Urinary bladder (tissue), 4 donors: ENCODE measurements at places on chromosomes 4 and X. TPM values are rescaled to one million over a fixed set of nuclear protein-coding genes. Genes with fewer than 3 reads are reported as not detected.

POF1B gene
- 23.4 TPM for total RNA-seq

- no peak for DNase-seq
Observed at GRCh38 chr4:56149591-56149990, 200.8 kb downstream of the CEP135 start.

DNA sequence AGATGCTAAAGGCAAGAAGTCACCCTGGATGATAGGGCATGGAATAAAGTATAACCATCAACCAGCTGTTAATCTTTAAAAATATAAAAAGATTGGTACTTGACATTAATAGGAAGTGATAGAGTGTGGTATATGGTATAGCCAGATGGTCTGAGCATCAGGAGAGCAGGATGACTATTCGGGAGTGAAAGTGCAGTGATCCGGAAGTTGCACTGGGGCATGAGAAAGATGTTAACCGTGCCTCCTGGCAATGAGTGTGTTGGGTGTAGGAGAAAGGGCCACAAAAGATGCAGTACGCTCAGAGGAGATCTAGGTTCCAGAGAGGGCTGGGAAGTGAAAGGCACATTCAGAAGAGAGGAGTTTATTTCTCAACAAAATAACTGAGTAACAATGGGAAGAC, 65.0 kb downstream of the TSPAN7 start:
- DNase-seq = no peak

LARP7 gene
- total RNA-seq = 67.8 TPM

CXCL11 gene
- 0.85 TPM for total RNA-seq

PAK3 gene
- total RNA-seq = 6.9 TPM

- no peak for DNase-seq
Observed at GRCh38 chr4:187606581-187606980, 389.0 kb upstream of the ZFP42 start.

GRCh38 chrX:1124531-1124930, 87.9 kb downstream of the CRLF2 start:
- no peak for DNase-seq

SNCA gene
- total RNA-seq = 24.4 TPM

- DNase-seq = no peak
Observed at GRCh38 chr4:2362266-2363055, 56.0 kb downstream of the ZFYVE28 start.

CLGN gene
- total RNA-seq = 4.8 TPM

GRCh38 chr4:48334900-48335384, 6.4 kb upstream of the SLAIN2 start:
- no peak for DNase-seq

DNA sequence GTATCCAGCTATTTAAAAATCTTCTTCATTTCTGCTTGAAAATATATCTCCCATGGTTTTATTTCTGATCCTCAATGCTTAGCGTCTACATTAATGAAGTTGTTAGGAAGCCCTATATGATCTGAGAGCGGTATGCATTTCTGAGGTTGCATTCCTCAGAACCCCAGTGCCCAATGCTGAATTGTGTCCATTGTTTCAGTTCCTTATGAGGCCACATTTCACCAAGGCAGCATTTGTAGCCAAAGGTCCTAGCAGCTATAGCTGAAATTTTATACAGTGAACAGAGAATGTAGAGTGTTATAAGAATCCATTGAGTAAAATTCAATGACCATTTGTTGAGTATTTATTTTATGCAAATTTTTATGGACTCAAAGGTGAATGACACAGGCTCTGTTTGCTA, 209.5 kb downstream of the PCDH7 start:
- no peak for DNase-seq

DNA sequence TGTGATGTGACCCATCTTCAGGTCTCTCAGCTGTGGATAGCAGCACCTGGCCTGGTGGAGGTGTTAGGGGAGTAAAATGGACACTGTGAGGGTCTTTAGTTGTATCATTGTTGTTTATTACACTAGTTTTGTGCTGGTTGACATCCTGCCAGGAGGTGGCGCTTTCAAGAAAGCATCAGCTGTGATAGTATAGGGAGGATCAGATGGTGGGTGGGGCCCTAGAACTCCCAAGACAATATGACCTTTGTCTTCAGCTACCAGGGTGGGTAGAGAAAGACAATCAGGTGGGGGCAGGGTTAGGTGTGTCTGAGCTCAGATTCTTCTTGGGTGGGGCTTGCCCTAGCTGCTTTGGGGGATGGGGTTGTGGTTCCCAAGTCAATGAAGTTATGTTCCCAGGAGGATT, 162.8 kb downstream of the PPP1R2C start:
- DNase-seq = no peak

DNA sequence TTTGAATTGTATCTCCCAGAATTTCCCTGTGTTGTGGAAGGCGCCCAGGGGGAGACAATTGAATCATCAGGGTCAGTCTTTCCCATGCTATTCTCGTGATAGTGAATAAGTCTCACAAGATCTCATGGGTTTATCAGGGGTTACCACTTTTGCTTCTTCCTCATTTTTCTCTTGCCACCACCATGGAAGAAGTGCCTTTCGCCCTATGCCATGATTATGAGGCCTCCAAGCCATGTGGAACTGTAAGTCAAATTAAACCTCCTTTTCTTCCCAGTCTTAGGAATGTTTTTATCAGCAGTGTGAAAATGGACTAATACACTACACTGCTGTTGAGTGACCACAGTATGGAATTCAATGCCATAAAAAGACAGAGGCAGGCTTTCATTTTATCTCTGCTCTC, 12.2 kb downstream of the CENPC start:
- DNase-seq = no peak

COL25A1 gene
- 16.4 TPM for total RNA-seq

DNA sequence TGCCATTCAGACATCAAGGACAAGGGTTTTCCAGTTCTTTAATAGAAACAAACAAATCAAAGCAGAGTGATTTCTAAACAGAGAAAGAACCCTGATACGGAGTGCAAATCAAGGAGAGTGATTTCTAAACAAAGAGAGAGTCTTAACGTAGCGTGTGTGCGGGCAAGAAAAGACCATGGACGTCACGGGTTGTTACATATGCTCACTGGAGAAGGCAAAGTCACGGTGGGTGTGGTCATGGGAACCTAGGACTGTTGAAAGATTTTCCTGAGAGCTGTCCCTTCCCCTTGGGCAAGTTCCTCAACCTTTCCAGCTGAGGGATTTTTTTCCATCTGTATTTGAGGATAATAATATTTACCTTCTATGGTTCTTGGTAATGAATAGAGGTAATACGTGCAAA, 95.0 kb upstream of the SLC34A2 start:
- no peak for DNase-seq

DNA sequence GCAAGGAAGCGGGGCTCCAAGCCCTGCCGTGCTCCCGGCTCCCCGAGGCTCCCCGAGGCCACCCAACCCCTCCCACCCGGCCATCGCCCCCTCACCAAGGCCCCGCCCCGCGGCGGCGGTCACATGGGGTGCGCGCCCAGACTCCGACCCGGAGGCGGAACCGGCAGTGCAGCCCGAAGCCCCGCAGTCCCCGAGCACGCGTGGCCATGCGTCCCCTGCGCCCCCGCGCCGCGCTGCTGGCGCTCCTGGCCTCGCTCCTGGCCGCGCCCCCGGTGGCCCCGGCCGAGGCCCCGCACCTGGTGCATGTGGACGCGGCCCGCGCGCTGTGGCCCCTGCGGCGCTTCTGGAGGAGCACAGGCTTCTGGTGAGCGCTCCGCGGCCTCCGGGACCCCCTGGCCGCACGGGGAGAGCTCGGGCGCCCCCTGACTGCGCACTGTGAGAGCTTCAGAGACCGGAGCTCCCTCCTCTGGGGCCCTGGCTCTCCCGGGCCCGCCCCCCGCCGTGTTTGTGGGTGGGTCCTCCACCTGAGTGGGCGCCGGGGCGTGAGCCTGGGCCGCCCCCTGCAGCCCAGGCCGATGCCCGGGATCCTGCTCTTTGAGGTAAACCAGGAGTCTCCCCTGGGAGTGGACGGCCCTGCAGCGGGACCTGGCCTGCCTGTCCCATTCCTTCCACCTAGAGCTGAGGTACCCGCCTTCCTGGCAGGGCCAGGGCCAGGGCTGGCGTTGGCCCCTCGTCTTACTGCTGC, at the start of gene IDUA:
IDUA (plus strand) TSS at position 166 of the 745 bp plus-strand sequence; CDS start at position 207, 41 bp downstream.
- peak; percentile 53 for DNase-seq

MAGEA4 gene
- not detected for total RNA-seq

DNA sequence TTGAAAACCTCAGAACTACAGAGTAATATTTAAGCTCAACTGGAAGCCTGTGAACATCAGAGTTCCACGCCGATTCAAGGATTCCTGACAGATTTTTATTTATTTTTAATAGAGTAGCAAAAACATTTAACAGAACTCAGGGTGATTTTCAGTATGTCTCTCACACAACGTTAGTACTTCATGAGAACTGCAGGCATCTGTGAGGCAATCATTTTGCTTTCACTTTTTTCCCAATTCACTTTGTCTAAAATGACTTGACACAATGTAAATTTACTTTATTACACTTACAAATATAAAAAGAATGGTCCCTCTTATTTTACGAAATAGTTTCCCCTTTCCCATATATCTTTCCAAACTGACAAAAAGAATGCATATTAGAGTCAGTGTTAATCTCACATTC, 869.5 kb upstream of the EPHA5 start:
- DNase-seq = no peak

- DNase-seq = no peak
Observed at GRCh38 chr4:109559625-109559982, 442 bp upstream of the MCUB start.

GRCh38 chr4:102696758-102697157, 64.0 kb downstream of the MANBA start:
- no peak for DNase-seq

NLGN4X gene
- total RNA-seq = 15.7 TPM

DNA sequence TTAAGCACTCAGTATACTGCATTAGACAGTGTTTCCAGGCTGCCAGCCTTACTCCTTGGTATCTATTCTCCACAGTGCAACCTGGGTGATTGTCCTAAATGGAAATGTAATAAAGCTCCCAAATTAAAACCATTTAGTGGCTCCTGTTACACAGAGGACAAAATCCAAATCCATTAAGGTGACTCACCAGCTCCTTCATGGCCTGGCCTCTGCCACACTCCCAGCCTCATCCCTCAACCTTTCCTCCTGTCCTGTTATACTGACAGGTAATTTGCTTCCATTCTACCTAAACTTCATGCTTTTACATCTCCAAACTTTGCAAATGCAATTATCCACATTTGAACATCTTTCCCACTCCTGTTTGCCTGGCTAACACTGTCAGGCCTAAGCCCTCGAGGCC, 140.3 kb downstream of the INPP4B start:
- no peak for DNase-seq

- no peak for DNase-seq
Observed at GRCh38 chrX:69137371-69138117, 27.7 kb downstream of the PJA1 start.

GRCh38 chrX:106742805-106743204, 16.3 kb downstream of the RNF128 start:
- DNase-seq = no peak

- no peak for DNase-seq
Observed at GRCh38 chr4:137905930-137906329, 336.2 kb downstream of the SLC7A11 start.

GRCh38 chr4:52196606-52197130, 145.6 kb downstream of the SPATA18 start:
- DNase-seq = no peak

MAGEB1 gene
- total RNA-seq = not detected

DNA sequence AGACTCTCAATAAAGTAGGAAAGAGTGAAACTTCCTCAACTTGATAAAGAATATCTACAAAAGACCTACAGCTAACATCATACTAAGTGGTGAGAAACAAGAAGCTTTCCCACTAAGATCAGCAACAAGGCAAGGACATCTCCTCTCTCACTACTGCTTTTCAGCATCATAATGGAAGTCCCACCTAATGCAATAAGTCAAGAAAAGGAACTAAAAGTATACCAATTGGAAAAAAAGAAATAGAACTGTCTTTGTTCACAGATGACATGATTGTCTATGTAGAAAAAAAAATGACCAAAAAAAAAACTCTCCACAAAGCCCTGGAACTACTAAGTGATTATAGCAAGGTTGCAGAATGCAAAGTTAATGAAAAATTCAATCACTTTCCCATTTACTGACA, 25.1 kb upstream of the SH3RF1 start:
- DNase-seq = no peak

CPZ gene
- total RNA-seq = 86.5 TPM

- DNase-seq = no peak
Observed at GRCh38 chr4:154744341-154744926, 634 bp downstream of the LRAT start.
